ENCODE measurements at places on chromosomes 5 and 9. TPM values are rescaled to one million over a fixed set of nuclear protein-coding genes. Genes with fewer than 3 reads are reported as not detected.

The ZNF484 gene
- 7.2 TPM for total RNA-seq

The DIRAS2 gene
- total RNA-seq, result not detected

The IRGM gene
- total RNA-seq, result not detected

The EPB41L4A gene
- 2.8 TPM for total RNA-seq

The HAVCR2 gene
- 0.07 TPM for total RNA-seq

The GDA gene
- total RNA-seq, result 49.4 TPM

The TLR4 gene
- total RNA-seq, result 0.10 TPM

The ANKRD55 gene
- total RNA-seq, result not detected

The ARHGAP26 gene
- total RNA-seq, result 34.5 TPM

The CACNA1B gene
- total RNA-seq, result 1.7 TPM

The LIFR gene
- 10.6 TPM for total RNA-seq

The IGFBPL1 gene
- total RNA-seq, result not detected

The AFAP1L1 gene
- 4.3 TPM for total RNA-seq

The NRG2 gene
- 0.91 TPM for total RNA-seq

The PHYHD1 gene
- total RNA-seq, result 0.32 TPM

The AJM1 gene
- 7.1 TPM for total RNA-seq

The MGAT4B gene
- total RNA-seq, result 148 TPM

The LRRC8A gene
- 22.0 TPM for total RNA-seq

The PROP1 gene
- total RNA-seq, result not detected

The UGT3A2 gene
- total RNA-seq, result not detected

The BICD2 gene
- 23.4 TPM for total RNA-seq

The C9orf72 gene
- 12.0 TPM for total RNA-seq

The GNG10 gene
- 46.8 TPM for total RNA-seq

The CDKN2B gene
- total RNA-seq, result 9.8 TPM

The TRIM36 gene
- total RNA-seq, result 12.6 TPM

The TEX48 gene
- not detected for total RNA-seq

The CDKN2A gene
- 89.7 TPM for total RNA-seq

The ATP10B gene
- total RNA-seq, result 0.07 TPM

The ZNF782 gene
- total RNA-seq, result 3.7 TPM

The PCDHA9 gene
- total RNA-seq, result not detected

The PTGR1 gene
- 53.9 TPM for total RNA-seq

The ARL14EPL gene
- 22.9 TPM for total RNA-seq

The C9 gene
- 0.34 TPM for total RNA-seq

The AHRR gene
- total RNA-seq, result 12.7 TPM

The ELOVL7 gene
- 20.0 TPM for total RNA-seq

The NHP2 gene
- total RNA-seq, result 260 TPM

The BAAT gene
- 0.25 TPM for total RNA-seq

The SPATA31E1 gene
- total RNA-seq, result not detected

The CDH9 gene
- total RNA-seq, result not detected

The MLLT3 gene
- total RNA-seq, result 4.3 TPM

The MSMP gene
- total RNA-seq, result 1.2 TPM

The IFNK gene
- not detected for total RNA-seq

The CTXN3 gene
- not detected for total RNA-seq

The HMCN2 gene
- total RNA-seq, result 0.22 TPM

The FOXI1 gene
- total RNA-seq, result not detected

The SLCO6A1 gene
- total RNA-seq, result 0.69 TPM

The GABRA6 gene
- not detected for total RNA-seq

The PTGDS gene
- total RNA-seq, result 3.1 TPM

The KIF24 gene
- total RNA-seq, result 5.8 TPM

The AGGF1 gene
- 22.2 TPM for total RNA-seq

The SPAG8 gene
- total RNA-seq, result 0.39 TPM

The PGM5 gene
- total RNA-seq, result 0.15 TPM
